CD4-positive, alpha-beta T cell (primary cell): ENCODE measurements at places on chromosomes 5 and 9.

DNA sequence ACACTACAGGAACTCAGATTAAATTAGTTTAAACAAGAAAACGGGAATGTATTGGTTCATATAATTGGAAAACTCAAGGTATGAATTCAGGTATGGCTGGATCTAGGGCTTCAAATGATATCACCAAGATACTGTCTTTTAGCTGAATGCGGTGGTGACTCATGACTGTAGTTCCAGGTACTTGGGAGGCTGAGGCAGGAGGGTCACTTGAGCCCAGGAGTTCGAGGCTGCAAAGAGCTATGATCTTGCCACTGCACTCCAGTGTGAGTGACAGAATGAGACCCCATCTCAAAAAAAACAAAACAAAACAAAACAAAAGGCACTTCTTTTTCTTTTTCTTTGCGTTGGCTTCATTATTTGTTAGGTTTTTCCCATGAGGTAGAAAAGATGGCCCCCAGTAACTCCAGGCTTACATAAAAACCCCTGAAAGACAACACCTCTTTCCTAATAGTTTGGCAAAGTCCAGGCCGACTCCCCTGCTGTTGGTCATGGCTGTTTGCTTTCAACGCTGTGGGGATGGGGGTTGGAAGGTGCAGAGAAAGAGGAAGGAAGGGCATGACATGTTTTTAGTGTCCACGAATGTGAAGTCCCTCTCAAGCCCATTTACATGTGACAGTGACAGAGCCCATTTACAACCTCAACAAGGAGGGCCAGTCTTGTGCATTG is 39.8 kb upstream of the CRB2 start:
- DNase-seq, result no peak

DNA sequence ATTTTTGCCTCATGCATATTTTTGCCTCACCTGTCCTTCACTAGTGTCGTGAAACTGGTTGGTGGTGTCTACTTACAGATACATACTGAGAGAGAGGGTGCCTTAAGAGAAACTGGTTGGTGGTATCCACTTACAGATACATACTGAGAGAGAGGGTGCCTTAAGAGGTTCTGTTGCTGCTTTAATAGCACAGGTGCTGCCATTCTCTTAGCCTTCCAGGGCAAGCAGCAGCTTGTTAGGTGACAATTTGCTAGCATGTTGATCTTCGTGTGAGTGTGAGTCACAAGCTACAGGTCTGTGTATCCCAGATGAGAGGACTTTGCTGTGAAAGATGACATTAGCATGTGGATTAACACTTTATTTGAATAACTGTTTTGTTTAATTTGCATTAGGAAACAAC is 1.4 kb downstream of the PTTG1 start:
- DNase-seq, result no peak

- no peak for DNase-seq
Observed at GRCh38 chr9:91896513-91897121, 53.4 kb downstream of the ROR2 start.

DNA sequence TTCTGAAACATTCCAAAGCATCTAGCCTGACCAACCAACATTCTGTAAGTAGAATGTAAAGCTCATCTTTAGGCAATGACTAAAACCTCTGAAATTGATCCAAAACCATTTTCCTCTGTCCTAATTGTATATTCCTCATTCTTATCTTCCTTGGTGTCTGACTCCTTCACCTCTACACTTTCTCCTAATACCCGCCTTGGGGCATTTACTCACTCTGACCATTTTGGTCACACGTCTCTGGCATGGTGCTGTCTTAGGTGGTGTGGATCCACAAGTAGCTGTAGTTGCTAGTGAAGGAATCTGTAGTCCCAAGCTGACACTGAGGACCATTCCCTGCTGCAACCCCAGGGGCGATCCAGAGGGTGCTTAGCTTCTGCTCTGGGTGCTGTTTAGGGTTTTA is 40.8 kb upstream of the LMNB1 start:
- DNase-seq, result no peak

DNA sequence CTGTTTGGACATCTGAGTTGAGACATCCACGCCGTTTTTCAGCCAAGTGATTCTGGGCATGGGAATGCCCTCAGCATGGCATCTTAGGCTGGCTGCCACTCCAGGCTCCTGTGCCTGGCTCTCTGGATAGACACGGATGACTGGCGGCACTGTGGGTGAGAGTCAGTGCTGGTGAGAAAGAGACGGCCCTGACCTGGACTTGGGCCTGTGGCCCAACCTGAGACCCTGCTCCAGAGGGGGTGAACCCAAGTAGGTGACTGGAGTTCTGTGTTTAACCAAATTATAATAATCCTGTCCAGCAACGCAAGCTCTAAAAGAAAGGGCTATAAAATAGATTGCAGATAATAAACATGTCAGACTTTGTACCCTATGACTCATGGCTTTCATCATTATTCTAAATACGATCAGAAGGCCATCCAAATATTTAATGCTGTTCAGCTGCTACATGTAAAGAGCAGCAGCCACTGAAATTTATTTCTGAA is 173.9 kb downstream of the HSPA4 start:
- no peak for DNase-seq

DNA sequence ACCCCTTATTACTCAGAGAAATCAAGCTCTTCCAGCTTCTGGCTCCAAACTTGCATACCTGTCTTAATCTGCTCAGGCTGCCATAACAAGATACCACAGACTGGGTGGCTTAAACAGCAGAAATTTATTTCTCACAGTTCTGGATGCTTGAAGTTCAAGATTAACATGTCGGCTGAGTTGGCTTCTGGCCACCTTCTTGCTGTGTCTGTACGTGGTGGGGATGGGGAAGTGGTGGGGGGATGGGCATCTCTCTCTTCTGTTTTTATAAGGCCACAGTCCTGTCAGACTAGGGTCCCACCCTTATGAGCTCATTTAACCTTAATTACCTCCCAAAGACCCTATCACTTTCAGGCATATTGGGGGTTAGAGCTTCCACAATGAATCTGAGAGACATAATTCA is 140.5 kb downstream of the SV2C start:
- no peak for DNase-seq

DNA sequence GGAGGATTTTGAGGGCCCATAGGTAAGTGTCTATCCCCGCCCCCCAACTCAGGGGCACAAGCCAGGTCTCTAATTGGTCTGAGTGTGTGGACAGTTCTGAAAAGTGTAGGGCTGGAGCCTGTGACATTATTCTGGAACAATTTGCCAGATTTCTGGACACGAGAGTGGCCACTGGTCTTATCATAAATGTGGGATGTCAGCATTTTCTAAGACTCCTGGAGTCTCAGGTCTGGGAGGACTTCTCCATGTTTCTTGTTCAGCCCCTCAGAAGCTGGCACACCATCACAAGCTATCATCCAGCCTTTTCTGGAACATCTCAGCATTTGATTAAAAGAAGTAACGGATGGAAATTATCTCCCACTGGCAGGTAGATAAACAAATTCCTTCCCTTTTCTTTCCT is 141.4 kb downstream of the SEC61B start:
- no peak for DNase-seq

DNA sequence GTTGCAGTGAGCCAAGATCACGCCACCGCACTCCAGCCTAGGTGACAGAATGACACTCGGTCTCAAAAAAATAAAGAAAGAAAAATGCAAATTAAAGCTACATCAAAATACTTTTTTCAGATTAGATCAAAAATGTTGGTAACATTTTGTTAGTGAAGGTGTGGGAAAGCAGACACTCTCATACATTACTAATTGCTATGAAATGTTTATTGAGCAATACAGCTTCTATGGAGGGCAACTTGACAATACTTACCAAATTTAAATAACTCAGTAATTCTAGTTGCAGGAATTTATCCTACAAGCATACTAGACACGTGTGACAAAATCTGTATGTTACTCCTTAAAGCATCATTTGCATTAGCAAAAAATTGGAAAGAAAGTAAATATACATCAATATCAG is 4.1 kb downstream of the TRIM23 start:
- DNase-seq, result no peak

DNA sequence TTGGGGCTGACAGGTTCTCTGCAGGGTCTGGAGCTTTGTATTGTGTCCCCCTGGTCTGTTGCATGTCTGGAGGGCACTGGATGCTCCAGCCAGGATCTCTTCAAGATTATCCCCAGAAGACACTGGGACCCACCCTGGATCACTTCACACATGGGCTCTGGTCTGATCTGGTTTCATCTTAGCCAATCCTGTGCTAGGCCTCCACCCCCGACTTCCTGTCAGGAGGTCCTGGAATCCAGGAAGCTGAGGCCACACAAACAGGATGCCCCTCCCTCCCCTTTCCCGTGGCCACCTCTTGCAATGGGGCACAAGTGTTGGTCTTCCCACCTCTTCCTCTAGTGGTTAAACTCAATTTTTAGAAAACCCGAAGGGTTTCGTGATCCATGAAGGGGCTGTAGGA is 242.6 kb upstream of the MVB12B start:
- DNase-seq, result no peak

- DNase-seq, result no peak
Observed at GRCh38 chr5:94830520-94830919, 212.1 kb downstream of the SLF1 start.

- DNase-seq, result no peak
Observed at GRCh38 chr9:132754236-132754635, 84.0 kb downstream of the GTF3C4 start.

- no peak for DNase-seq
Observed at GRCh38 chr9:99133145-99133544, 28.2 kb downstream of the TGFBR1 start.

DNA sequence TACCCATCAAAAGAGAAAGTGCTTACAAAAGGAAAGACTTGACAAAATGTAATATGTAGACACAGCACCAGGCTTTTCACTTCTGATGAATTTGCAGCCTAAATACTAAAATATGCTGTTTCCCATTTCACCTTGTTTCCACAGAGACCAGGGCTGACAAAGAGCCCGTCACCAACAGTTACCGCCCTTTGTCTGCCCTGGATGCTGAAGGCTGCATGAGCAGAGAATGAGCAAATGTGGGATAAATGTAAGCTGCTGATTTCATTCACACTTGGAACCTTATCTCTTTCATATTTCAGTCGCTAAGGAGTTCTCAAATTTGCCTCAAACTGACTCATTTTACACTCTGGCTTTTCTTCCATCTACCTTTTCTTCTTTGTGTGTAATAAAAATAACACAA is 213.9 kb downstream of the TMEM167A start:
- no peak for DNase-seq

DNA sequence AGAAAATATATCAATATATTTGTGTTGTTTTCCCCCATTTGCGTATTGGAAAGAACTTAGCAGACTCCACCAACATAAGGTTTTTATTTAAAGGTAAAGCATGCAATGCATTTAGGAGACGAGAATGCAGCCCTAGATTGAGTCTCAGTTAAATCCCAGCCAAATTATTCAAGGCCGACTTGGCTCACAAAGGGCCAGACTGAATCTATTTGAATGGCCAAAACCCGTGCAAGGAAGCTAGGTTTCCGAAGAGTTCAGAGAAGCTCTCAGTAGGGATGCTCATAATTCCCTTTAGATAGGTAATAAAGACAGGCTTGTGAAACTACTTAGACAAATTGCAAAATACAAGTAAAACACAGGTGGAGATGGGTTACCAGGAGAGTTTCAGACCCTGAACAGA is 520.3 kb downstream of the CDH9 start:
- no peak for DNase-seq

DNA sequence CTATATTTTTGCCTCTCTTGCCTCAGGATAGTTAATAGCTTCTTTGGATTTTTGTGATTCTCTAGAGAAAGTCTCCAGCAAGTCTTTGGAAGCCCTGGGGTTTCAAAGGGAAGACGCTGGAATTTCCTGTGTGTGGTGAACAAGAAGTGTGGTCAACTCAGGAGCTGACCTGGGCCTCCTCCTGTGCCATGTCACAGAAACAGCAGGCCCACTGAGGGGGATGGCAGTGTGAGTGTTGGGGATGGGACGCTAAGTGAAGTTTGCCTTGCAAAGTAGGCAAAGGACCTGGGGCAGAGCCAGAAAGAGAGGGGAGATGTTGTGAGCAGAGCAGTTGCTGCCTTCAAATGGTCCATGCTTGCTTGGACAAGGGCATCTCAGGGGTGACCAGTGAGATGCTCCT is 226.3 kb downstream of the DMRT2 start:
- no peak for DNase-seq

GRCh38 chr9:114177423-114178064 is 22.2 kb downstream of the COL27A1 start:
- DNase-seq, result no peak

GRCh38 chr5:91381239-91381773 is 1.8 kb downstream of the ARRDC3 start:
- no peak for DNase-seq

DNA sequence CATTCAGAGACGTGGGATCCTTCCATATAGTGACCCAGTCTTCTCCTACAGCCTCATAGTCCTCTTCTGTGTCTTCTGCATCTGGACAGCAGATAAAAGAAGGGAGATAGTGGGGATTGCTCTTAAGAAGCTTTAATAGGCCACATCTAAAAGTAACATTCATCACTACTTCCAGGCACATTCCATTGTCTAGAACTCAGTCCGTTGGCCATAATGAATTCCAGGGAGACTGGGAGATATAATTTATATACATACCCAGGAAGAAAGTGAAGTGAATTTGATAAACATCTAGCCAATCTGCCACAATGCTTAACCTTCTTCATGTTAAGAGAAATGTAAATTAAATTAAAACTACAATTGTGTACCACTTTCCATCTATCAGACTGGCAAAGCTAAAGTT is 22.5 kb upstream of the GLIPR2 start:
- no peak for DNase-seq

- no peak for DNase-seq
Observed at GRCh38 chr9:108889649-108890067, 27.6 kb downstream of the ACTL7A start.

GRCh38 chr5:1116109-1116740 is 4.4 kb upstream of the SLC12A7 start:
- no peak for DNase-seq

DNA sequence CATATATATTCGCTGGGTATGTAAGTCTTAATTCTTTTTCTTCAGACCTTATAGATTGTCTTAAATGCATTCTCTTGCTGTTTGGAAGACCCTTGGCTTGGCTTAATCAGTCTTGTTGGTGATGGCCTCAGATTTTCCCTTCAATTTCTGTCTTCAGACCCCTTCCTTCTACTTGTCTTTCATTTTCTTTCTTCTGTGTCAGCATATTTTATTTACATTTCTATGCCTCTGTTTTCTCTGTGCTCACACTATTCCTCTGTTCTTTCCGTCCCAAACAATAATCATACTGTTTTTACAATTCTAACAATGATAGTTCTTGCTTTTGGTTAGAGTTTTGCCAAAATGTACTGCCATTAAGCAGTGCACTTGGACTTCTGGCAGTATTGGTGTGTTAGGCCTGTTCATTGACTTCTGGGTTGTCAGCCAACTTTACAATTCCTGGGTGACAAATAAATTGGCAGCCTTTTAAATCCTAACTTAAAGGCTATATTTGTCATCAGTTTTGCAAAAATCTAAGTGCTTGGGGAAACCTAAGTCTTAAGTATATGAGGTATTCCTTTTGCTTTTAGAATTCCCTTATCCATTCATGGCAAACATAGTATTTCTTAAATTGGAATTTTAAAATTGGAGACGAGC is 8.0 kb downstream of the SRFBP1 start:
- DNase-seq, result no peak

- peak; percentile 24 for DNase-seq
Observed at GRCh38 chr5:96896276-96896675, 20.0 kb downstream of the ERAP2 start.
